ENCODE measurements at places on chromosomes 6 and 20.

DNA sequence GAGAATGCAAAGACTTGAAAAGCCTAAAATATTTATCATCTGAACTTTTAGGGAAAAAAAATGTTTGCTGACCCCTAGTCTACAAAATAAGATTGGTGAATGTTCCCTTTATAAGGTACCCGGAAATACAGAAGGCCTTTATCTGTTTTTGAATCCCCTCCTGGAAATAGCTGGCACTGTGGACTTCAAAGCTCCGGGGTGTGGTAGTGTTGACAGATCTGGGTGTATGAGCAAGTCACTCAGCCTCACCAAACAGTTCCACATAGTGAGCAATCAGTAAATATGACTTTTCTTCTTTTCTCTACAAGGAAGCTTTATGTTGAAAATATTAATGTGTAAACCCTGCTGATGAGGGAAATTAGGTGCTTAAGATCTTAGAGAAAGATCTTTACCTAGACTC lies 29.2 kb upstream of the HTR1B start:
- DNase-seq: no peak

- no peak for DNase-seq
These were observed 109.5 kb downstream of the LCA5 start for GRCh38 chr6:79427721-79428120.

- DNase-seq: no peak
These were observed 3.6 kb upstream of the TAAR8 start for GRCh38 chr6:132548746-132549463.

DNA sequence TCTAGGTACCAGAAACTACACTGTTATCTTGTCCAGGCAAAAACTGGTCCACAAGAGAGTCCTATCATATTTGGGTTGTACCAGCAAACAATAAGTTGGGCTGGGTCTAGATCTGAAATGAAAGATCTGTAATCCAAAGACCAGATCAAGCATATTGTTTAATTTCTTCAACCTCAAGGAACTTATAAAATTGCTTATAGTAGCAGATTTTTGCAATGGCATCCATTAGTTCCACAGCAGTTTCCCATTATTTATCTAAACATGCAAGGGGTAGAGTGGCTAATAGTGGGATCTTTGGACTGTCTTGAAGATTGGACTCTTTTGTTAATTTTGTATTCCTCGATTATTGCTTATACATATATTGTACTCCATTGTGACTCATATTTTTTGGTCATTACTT lies 40.5 kb upstream of the SNAP25 start:
- no peak for DNase-seq

DNA sequence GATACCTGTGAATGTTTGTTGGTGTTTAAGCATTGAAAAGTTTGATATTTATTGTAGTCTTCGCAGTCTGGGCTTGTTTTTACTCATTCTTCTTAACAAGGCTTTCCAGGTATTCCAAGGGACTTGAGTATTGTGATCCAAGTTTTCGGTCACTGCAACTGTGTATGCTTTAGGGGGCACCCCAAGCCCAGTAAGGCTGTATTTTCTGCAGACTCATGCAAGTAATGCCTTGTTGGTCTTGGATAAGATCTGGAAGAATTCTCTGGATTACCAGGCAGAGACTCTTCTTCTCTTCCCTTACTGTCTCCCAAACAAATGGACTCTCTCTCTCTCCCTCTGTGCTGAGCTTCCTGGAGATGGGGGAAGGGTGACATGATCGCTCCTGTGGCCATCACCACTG lies 82.1 kb downstream of the RFPL4B start:
- DNase-seq: peak; percentile 57

DNA sequence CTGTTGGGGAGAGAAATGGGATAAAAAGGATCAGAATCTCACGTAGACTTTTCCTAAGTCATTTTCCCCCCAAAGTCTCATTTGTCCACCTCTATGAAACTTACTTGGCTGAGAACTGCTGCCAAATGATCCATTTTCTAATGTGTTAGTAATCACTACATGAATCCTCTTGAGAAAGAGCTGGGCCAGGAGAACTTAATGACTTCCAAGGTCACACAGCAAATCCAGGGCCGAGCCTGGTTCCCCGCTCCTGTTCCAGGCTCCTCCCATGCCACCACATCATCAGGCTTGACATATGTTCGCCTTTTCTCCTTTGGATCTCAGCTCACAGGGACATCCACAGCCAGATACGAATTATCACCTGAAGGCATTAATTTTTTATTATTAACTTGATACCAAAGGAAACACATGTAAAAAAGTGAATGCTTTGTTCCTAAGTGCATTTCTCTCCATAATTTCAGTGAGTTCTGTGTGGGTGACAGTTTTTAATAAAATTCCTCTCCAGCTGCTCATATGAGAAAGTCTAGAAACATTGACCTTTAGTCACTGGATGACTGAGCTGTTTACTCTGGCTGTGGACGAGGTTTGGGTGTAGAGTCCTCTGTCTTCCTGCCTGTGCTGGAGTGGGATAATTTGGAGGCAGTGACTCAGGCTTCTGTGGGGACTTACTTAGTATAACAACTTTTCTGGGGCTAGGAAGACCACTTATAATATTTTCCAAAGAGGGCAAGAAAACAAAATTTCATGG lies 276.3 kb downstream of the PAX1 start:
- DNase-seq: no peak

- DNase-seq: peak; percentile 50
These were observed 681 bp downstream of the DIDO1 start for GRCh38 chr20:62925420-62926228.

- peak; percentile 72 for DNase-seq
These were observed 85.5 kb downstream of the UNC5CL start for GRCh38 chr6:40953486-40953885.

DNA sequence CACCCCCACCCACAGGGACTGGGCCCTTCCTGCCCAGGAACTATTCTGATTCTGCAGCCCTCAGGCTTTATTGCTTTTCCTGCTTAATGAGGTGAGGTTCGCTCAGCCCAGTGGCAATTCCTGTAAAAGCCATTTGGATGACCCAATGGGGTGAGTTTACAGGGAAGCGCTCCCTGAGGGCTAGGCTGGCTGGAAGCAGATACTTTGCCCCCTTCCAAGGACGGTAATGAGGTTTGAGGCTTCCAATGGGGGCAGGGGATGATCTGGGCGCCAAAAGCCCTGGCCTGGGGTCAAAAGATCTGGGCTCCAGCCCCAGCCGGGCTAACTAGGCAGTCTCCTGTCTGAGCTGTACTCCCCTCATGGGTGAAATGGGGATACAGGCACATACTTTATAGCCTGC lies 41.8 kb downstream of the RIPOR3 start:
- peak; percentile 13 for DNase-seq

DNA sequence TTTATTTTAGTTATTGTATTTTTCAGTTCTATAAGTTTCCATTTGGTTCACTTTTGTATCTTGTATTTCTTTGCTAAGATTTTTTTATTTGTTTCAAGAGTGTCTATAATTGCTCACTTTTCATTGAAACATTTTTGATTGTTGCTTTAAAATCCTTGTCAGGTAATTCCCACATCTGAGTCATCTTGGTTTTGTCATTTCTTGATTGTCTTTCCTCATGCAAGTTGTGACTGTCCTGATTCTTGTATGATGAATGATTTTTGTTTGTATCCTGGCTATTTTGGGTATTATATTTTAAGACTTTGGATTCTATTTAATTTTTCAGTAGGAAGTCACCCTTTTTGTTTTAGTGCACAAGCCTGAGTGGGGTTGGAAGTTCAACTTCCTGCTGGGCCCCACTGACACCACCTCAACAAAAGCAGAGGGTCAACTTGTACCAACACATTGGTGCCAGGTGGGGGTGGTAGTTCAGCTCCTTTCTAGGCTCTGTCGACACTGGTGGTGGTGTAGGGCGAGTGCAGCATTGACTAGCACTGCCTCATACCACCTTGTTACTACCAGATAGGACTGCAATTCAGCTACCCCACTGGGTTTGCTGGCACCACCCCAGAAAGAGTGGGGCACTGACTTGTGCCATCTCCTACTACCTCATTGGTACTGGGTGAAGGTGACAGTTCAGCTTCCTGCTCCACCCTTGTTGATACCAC lies 8.8 kb downstream of the RSPH3 start:
- no peak for DNase-seq

- no peak for DNase-seq
These were observed 104.8 kb downstream of the GMDS start for GRCh38 chr6:2140438-2141128.

GRCh38 chr6:128327890-128328289 lies 192.5 kb downstream of the PTPRK start:
- DNase-seq: peak; percentile 42

DNA sequence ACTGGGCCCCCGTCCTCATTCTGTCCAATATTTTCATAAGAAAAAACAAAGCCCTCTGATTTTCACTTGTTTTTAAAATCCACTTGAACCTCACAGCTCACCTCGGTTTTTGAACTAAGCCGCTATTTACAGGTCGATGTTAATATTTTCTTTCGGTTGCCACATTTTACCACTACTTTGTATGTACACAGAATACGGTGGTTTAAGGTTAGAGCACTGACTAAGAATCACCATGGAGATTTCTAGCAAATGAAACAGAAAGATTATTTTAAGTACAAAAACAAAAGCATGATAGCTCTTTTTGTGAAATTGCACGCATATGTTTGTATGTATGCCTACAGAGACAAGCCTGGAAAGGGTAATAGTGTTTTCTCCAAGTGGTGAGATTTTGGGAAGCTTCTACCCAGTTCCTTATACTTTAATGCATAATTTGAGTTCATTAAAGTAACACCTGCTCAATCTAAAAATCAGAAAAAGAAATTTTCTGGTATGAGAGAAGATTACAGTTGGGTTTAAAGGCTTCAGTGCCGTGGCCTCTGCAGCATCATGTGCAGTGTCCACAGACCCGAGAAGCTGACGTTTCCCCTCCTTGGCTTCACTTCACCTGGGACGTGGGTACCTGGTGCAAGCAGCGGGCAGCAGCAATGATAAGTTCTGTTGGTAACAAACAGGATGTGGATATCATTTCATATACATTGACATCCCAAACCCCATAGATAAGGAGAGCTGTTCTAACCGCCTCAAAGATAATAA lies 144.0 kb downstream of the UST start:
- no peak for DNase-seq

GRCh38 chr20:23640671-23641667 lies 3.2 kb upstream of the CST3 start:
- no peak for DNase-seq

DNA sequence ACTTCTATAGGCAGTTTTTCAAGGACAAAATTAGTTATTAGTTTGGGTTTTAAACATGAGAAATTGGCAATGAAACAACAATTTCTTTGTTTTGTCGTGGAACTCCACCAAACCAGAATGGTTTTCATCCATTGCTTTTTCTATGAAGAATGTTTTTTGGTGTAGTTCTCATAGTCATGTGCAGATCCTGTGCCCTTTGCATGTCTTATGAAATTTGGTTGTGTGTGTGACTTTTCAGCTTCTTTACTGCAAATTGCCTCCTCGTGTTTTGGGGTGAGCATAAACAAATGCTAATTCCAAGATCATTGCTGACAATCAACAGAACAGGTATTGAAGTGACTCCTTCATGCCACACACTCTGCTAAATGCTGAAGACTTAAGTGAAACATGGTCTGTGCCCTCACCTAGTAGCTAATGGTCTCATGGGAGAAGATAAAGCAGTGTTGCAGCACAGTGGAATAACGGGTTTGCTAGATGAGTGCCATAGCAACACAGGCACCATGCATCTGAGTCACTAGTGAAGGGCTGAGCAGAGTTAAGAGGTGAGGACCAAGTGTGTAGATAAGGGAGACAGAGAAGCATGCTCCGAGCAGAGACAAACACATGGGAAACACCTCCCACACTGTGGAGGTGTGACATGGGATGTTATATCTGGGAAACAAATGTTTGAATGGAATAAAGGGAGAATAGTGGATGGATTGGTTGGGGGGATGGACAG lies 120.0 kb downstream of the SLC16A10 start:
- no peak for DNase-seq

- peak; percentile 76 for DNase-seq
These were observed 55.1 kb downstream of the STAU1 start for GRCh38 chr20:49132995-49133478.

- DNase-seq: no peak
These were observed 132.0 kb downstream of the PTPRK start for GRCh38 chr6:128388380-128388779.

- DNase-seq: no peak
These were observed 76.4 kb downstream of the TMEM242 start for GRCh38 chr6:157246771-157247484.

DNA sequence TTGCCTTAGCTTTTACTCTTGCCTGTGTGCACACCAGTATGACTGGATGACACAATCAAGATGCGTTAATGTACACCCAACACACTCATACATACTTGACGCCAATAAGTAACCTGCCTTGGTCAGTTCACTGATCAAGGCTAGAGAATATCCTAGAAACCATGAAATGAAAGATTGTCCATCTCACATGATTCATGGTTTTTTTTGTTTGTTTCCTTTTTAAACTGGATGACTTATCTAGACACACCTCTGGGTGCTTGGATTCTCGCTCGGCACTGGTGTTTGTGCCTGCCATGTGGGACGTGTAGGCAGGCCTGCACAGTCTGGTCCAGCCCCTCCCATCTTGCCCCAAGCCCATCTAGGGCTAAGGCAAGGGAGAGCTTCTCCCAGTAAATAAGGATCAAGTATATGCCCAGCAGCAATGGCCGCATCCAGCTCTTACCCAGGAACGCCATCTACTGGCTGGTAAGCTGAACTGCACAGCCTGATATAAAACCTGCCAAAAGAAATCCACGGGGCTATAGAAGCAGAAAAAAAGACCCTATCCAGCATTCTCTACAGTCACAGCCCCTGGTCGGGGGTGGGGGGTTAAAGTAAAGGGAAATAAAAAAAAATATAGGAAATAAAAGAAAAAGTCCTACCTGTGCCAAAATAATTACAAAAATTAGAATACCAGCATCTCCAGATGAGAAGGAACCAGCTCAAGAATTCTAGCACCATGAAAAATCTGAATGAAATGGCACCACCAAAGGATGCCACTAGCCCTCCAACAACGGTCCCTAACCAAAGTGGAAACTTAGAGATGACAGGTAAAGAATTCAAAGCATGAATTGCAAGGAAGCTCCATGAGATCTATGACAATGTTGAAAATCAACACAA lies 73.3 kb downstream of the OTOR start:
- peak; percentile 54 for DNase-seq

- DNase-seq: no peak
These were observed 90.4 kb downstream of the SERAC1 start for GRCh38 chr6:158077676-158078075.

GRCh38 chr6:131510591-131510990 lies 62.4 kb upstream of the ARG1 start:
- no peak for DNase-seq

DNA sequence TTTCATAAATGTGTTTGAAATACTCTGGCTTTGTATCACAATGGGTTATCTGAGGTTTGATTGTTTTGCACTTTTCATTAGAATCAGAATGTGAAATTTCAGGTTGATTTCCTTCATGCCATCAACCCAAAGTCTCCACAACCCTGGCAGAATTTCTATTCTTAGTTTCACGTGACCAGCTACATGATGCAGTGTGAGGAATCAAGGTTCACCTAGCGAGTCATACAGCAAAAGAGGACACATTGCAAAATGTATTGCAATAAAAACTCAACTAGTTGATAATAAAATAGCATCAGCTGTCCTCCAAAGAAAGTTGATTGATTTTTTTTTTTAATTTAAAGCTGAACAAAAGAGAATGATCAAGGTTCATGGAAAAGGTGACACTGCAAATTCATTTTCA lies 2.2 kb downstream of the HAO1 start:
- DNase-seq: no peak

- no peak for DNase-seq
These were observed 943 bp downstream of the ZUP1 start for GRCh38 chr6:116667623-116668022.

GRCh38 chr20:37948956-37949355 lies 46.0 kb downstream of the VSTM2L start:
- peak; percentile 5 for DNase-seq

- DNase-seq: peak; percentile 96
These were observed 159.9 kb upstream of the TOP1 start for GRCh38 chr20:40868551-40869217.

- peak; percentile 75 for DNase-seq
These were observed 95.6 kb downstream of the SNAP25 start for GRCh38 chr20:10314198-10314597.

Data from EH (cell line).